ENCODE measurements at places on chromosomes 11 and 22. TPM values are rescaled to one million over a fixed set of nuclear protein-coding genes. Genes with fewer than 3 reads are reported as not detected.

The TPH1 gene
- 1.7 TPM for total RNA-seq

The SVIP gene
- 21.0 TPM for total RNA-seq

The PISD gene
- total RNA-seq = 68.0 TPM

The PKDREJ gene
- total RNA-seq = 0.13 TPM

The TCF20 gene
- total RNA-seq = 64.9 TPM

The MAP6 gene
- total RNA-seq = 13.5 TPM

The KCNK7 gene
- 0.83 TPM for total RNA-seq

The TPBGL gene
- 0.26 TPM for total RNA-seq

The ANKRD13D gene
- total RNA-seq = 110 TPM

The ZNF202 gene
- total RNA-seq = 14.6 TPM

The CDC42EP2 gene
- total RNA-seq = 21.0 TPM

The SIDT2 gene
- 36.5 TPM for total RNA-seq

The SCGB1C1 gene
- not detected for total RNA-seq

Data from ureter (tissue), 1 donor.